Activated naive CD8-positive, alpha-beta T cell treated with anti-CD3 and anti-CD28 coated beads for 36 hours (primary cell): ENCODE measurements at places on chromosomes 2 and 18. TPM values are rescaled to one million over a fixed set of nuclear protein-coding genes. Genes with fewer than 3 reads are reported as not detected.

GRCh38 chr18:48934723-48935432 is 15.9 kb downstream of the SMAD7 start:
- no peak for DNase-seq

- DNase-seq: no peak
Measured at GRCh38 chr18:32469190-32469651, 1.5 kb downstream of the GAREM1 start.

DNA sequence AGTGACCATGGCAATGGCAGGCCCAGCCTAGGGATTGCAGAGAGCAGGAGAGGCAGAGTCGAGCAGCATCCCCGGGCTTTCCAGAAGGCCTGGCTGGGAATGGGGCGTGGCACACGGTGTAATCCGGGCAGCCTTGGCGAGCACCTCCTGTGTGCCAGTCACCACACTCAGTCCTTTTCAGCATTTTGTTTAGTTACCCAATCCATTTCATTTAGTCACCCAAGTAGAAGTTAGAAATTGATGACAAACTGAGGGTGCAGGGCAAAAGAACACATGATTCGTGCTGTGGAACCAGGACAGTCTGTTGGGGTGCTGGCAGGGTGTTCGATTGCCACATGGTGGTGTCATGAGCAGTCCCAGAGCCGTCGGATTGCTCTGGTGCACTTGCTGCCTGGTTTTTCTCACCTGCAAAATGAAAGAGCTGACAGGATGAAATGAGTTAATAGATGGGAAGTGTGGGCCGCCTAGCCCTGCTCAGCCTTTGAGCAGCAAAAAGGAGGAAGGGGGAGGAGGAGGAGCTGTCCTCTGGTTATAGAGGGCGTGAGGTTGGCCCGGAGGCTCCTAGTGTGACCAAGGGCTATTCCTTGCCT is 299.4 kb downstream of the AGAP1 start:
- DNase-seq: peak; percentile 8

GRCh38 chr2:150485871-150486538 is 1.5 kb downstream of the RND3 start:
- DNase-seq: no peak

DNA sequence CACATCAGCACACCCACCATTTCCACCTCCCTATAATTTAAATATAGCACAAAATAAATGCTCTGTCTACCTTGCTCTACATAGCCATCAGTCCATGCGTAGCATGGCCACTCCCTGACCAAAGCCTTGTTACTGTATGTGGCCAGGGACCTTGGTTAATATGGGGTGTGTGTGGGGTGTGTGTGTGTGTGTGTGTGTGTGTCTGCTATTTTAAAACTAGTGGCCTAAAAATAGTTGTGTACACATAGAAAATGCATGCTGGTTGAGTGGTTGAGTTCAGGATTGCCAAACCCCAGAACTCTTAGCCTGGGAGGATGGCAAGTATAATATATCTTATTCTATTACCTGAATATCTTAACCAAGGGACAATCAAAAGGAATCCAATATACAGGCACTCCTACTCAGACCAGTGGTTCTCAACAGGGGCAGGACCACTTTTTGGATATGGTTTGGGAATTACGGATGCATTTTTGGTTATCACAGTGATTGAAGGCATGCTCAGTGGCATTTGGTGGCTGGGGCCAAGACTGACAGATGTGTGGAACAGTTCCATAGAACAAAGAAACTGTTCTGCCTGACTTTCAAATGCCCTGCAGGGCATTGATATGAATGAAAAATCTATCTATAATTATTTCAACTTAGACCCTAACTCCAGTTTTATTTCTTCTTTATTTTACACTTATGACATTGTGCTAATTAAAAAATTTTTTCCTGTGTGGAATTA is 72.3 kb upstream of the PSME4 start:
- DNase-seq: no peak

GRCh38 chr18:12839526-12840196 is 44.4 kb downstream of the PTPN2 start:
- peak; percentile 41 for DNase-seq

GRCh38 chr2:145654156-145654555 is 1134.2 kb upstream of the ZEB2 start:
- DNase-seq: no peak

DNA sequence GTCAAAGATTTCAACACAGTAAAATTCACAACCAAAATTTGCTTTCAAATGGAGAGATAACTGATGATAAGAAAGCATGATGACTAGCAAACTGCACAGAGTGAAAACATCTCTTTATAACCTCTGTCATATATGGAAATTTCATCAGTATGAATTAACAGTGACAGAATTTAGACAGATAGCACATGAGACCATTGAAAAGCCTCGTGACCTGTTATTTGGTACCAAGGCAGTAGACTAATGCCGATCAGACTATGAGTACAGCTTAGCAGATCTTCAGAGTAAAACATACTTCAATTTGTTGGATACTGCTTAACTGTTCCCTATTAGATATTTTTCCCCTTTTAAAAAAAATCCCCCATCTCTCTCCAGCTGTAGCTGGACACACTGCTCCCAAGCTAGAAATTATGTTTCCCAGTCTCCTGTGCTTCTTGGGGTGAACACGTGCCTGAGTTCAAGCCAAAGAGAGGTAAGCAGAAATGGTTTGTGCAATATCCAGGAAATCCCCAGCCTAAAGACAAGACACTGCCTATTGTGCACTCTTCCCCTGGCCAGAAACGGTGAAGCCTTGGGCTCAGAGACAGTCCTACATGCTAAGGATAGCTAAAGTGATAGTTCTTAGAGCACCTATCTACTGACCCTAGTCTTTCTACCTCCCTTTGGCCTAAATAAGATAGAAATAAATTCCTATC is 256.1 kb downstream of the NCKAP5 start:
- DNase-seq: no peak

DNA sequence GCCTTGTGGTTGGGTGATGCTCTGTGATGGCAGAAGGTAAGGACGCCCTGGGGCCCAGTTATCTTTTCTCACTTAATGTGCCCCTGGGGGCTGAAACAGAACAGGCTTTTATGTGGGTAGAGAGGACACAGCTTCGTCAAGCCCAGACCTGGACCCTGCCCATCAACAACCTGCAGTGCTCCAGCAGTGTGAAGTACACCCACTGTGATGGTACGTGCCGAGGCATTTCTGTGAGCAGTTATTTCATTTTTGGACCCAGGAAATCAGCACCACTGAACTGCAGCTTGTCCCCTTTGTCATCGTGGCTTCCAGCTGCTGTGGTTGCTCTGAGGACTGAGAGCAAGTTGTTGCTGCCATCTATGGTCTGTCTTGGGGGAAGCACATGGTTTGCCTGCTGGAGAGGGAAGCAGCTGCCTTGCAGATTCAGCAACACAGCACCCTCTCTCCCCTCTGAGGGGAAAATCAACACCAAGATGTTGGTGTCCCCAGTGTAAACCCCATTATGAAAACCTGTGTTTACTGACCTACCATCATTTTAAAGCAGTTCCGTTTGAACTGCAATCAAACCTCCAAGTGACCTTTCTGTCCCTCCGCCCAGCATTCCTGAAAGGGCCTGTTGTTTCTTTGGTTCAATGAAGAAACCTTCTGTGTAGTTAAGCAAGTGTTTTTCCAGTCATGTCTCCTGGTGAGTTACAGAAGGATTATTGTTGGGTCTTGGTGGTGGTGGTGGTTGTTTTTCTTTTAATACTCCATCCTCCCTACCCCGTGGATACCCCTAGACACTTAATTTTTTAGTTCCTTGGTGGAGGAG is 158.2 kb downstream of the MGAT5 start:
- peak; percentile 59 for DNase-seq

- DNase-seq: no peak
Measured at GRCh38 chr18:37846996-37847395, 281.4 kb upstream of the CELF4 start.

GRCh38 chr2:218984239-218985020 is 554 bp downstream of the FEV start:
- DNase-seq: no peak

GRCh38 chr2:42054714-42055430 is 7.1 kb downstream of the PKDCC start:
- no peak for DNase-seq

DNA sequence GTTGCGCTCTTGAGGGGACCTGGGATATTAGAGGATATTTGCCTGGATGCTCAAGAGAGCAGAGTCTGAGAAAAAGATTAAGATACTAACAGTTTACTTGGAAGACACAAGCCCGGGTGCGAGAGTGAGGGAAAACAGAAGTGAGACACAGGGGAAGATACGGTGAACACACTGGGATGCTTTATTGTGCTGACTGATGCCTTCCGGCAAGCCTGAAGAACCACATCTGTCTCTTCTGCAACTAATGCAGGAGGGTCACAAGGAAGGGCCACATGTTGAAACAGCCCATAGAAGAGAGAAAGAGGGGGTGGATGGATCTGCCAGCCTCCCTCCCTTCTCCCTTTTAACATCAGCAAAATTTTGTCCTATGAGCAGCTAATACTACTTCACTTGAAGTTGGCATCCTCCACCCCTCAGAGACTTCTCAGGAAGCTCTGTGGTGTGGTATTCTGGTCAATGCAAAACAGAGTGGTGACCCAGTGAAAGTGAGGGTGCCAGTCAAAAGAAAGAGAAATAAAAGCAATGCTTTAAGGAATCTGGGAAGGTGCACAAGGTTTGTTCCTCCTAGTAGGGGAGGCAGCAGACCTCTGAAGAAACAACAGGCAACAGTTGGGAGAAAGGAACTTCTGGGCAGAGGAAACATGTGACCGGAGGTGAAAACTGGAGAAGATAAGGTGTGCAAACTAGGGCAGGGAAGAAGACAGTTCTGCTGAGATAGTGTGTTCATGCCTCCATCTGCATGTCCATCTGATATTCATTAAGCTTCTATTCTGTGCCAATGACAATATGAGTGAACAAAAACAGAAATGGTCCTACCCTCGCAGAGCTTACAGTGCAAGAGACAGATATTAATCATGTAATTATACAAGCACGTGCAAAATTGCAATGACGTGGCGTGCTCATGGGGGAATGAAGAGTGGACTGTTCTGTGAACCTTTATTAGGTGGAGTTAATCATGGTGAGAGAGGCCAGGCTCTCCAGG is 107.1 kb downstream of the LYPD6B start:
- DNase-seq: no peak

- DNase-seq: no peak
Measured at GRCh38 chr2:96788442-96789244, 27.4 kb upstream of the CNNM3 start.

DNA sequence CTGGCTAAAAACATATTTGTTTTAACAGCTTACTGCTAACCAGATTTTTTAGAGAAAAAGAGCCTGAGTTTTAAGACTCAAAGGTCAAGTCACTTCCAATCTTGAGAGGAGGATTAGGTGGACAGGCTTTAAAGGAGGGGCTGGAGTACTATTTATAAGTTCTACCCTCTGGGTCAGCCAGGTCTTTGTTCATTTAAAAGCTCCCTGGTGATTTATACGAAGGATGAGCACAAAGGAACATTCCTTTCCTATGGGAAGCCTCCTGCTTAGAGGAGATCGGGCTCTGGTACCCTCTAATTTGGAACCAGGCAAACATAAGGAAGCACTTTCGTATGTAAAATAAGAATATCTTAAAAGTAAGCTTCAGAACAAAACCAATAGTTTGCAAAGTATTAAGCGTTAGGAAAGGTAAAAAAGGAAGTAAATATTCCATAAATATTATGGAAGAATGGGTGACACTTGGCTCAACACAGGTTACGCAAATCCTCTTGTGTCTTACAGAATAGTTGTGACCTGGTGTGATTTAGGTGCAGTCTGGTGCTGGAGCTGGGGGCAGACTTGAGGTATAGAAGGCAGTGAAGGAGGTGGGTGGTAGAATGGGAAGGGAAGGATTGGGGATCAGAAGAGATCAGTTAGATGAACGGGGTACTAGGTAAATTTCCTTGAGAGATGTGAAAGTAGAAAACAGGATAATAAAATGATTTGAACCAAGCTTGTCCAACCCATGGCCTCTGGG is 35.6 kb downstream of the PDE6D start:
- DNase-seq: no peak

- no peak for DNase-seq
Measured at GRCh38 chr2:171788316-171788993, 101.2 kb downstream of the DYNC1I2 start.

STAMBP gene
- total RNA-seq: 76.4 TPM

REEP1 gene
- total RNA-seq: 0.20 TPM

GMCL1 gene
- 16.1 TPM for total RNA-seq

IMPACT gene
- total RNA-seq: 26.4 TPM

C2orf81 gene
- 6.2 TPM for total RNA-seq

C2orf66 gene
- not detected for total RNA-seq

AAMP gene
- 97.7 TPM for total RNA-seq
